ENCODE measurements at places on chromosomes 3 and 15. TPM values are rescaled to one million over a fixed set of nuclear protein-coding genes. Genes with fewer than 3 reads are reported as not detected.

GRCh38 chr15:25775317-25775912 is 87.7 kb downstream of the ATP10A start:
- H3K4me3 ChIP-seq, result no peak overlapping the region
- no peaks in the 10 kb centered on the region for H3K27me3 ChIP-seq
- peaks cover 33% of the 10 kb centered on the region for H3K4me1 ChIP-seq

GRCh38 chr15:101810876-101811275 is 1.1 kb upstream of the OR4F15 start:
- no peaks in the 10 kb centered on the region for H3K4me1 ChIP-seq
- no peak for DNase-seq
- peaks cover 12% of the 10 kb centered on the region for H3K27me3 ChIP-seq
- no peak overlapping the region for H3K4me3 ChIP-seq
- H3K27ac ChIP-seq, result no peak overlapping the region

DNA sequence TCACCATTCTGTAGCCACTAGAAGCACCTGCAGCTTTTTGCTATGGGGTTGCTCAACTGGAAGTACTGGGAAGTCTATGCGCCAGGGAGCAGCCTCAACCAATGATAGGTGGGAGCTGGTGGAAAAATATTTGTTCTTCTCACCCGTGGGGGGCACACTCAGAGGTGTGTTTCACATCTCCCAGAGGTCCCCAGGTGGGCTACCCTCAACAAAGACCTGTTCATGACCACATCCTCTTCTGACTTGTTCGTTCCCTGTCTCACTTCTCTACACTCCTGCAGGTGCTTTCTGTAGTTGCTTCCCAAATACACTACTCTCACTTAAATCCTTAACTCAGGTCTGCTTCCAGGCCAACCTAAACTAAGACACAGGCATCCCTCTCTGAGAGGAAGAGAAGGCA is 3.6 kb downstream of the CAMP start:
- DNase-seq, result no peak
- H3K4me1 ChIP-seq, result peaks cover 3% of the 10 kb centered on the region
- H3K27ac ChIP-seq, result no peak overlapping the region
- H3K27me3 ChIP-seq, result peaks cover 17% of the 10 kb centered on the region

GRCh38 chr15:52204657-52205056 is 13.5 kb upstream of the GNB5 start:
- no peak overlapping the region for H3K4me3 ChIP-seq
- H3K27me3 ChIP-seq, result no peaks in the 10 kb centered on the region
- no peak for DNase-seq
- peaks cover 7% of the 10 kb centered on the region for H3K4me1 ChIP-seq

DNA sequence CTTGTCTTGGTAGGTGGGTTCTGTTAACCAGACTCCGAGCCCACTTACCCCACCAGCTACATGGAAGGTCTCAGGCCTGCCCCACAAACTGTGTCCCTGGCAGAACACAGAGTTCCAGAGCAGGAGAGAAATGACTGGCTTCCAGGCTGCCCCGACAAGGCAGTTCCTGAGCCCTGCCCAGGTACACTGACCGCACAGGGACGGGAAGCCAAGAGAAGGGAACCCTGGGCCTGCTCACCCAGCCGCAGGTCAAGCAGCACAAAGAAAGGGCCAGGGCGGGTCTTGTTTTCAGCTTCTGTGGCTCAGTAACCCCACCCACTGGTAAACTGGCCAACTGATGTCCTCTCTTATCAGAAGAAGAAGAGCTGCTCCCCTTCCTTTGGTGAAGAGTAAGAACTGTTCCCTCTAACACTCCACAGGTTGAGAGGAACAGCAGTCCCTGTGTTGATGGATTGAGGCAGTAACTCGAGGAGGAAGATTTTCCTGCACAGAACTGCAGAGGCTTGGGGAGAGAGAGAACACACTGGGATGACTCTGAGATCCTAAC is 68.4 kb downstream of the CRTC3 start:
- H3K27me3 ChIP-seq, result no peaks in the 10 kb centered on the region
- no peak overlapping the region for H3K27ac ChIP-seq
- H3K4me3 ChIP-seq, result no peak overlapping the region
- peak; percentile 50 for DNase-seq
- H3K36me3 ChIP-seq, result no peaks in the 10 kb centered on the region
- peaks cover 21% of the 10 kb centered on the region for H3K4me1 ChIP-seq

The SLC30A4 gene
- not detected for total RNA-seq

The IGSF11 gene
- total RNA-seq, result 1.7 TPM

- no peaks in the 10 kb centered on the region for H3K27me3 ChIP-seq
- no peak for DNase-seq
- H3K27ac ChIP-seq, result no peak overlapping the region
- H3K36me3 ChIP-seq, result peaks cover 38% of the 10 kb centered on the region
Measured at GRCh38 chr3:176286476-176287085, 910.7 kb downstream of the TBL1XR1 start.

GRCh38 chr15:55589287-55589686 is 1.1 kb upstream of the PYGO1 start:
- H3K36me3 ChIP-seq, result peaks cover 6% of the 10 kb centered on the region
- DNase-seq, result no peak
- peak overlapping the region; percentile 70 for H3K4me3 ChIP-seq
- no peak overlapping the region for H3K27ac ChIP-seq
- H3K27me3 ChIP-seq, result peaks cover 39% of the 10 kb centered on the region
